BJ (cell line): ENCODE measurements at places on chromosomes 16 and 17.

DNA sequence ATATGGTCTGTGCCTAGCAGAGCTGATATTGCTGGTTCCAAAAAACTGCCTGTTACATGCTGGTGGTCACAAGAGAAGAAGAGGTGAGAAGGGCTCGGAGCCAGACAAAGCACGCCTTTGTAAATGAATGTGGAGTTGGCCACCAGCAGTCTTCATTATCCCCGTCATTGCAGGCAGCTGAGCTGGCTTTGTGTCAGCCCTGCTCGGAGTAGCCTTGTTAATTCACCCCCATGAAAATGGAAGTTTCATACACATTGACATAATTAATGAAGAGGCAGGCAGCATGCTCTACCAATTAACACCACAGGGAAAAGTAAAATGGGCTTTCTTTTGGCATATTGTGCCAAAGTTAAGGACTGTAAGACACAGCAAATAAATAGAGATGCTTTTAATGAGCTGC, 113.7 kb upstream of the RBFOX1 start:
- no peak for DNase-seq

DNA sequence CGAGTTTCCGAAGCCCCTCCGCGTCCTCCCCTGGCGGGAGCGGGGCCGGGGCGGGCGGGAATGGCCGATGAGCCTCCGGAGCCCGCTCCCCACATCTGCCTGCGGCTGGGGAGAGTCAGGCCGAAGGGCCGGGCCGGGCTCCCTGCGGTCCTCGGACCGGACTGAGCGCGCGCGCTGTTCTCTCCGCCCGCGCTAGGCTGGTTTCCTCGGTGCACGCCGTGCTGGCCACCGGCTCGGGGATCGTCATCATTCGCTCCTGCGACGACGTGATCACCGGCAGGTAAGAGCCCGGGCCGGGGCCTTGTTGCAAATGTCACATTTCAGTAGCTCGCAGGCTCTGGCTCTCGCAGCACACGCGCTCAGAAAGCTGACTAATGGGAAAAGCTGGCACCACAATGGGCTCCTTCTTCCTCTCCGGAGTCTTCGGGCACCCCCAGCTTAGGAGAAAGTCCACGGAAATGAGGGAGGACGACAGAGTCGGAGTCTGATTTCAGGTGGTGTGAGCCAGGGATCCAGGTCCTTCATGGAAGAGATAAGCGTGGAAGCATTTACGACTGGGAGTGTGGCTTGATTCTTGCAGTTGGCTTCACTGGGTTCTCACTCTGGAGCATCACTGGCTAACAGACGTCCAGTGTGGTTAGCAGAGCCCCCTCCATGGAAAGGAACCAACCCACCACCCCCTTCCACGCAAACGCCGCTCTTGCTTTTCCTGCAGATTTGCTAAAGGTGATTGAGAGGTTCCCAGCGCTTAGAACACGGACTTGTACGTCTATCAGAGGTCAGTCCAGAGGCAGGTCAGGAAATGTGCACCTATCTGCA, 715 bp downstream of the TLCD3A start:
- no peak for DNase-seq

- DNase-seq, result no peak
These were observed 16.0 kb downstream of the C17orf100 start for GRCh38 chr17:6667516-6667915.

DNA sequence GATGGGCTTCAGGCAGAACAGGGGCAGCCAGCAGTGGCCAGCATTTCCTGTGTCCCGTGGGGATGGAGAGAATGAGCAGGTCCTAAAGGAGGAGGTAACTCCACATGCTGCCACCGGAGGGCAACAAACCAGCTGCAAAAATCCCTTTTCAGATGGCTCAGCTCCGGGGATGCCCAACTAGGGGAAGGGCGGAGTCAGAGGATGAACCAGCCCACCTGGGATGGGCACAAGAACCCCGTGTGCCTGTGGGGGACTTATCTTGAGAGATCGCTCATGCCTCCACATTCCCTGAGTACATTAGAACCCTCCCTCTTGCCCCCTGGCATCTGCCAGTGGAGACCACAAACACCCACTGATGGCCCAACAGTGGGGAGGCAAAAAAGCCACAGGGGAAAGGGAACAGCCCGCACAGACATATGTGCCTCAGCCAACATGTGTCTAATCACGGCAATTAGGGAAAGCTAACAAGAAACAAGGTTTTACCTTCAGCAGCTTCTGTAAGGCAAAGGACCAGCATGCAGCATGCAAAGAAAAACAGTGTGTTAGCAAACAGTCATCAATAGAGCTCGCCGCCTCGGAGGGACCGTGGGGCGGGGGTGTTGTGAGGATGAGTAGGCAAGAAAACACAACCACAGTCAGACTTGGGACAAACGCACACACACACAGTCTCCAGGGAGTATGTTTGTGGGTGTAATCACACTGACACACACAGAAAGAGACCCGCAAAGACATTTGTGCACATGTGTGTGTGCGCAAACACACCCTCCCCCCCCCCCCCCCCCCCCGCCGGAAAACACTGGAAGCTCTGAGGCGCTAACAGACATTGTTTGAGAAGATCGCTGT, 64.0 kb downstream of the MYO18A start:
- DNase-seq, result no peak

DNA sequence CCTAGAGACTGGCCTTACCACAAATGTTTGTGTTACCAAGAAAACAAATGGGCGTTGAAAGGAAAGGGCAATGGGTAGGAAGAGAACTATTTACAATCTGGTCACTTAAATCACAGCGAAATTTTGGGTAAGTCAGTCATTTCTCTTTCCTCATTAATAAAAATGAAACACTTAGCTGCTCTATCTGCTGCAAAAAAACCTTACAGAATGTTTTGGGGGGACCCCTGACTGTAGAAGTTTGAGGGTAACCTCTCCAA, 742 bp upstream of the NUTF2 start:
- no peak for DNase-seq

DNA sequence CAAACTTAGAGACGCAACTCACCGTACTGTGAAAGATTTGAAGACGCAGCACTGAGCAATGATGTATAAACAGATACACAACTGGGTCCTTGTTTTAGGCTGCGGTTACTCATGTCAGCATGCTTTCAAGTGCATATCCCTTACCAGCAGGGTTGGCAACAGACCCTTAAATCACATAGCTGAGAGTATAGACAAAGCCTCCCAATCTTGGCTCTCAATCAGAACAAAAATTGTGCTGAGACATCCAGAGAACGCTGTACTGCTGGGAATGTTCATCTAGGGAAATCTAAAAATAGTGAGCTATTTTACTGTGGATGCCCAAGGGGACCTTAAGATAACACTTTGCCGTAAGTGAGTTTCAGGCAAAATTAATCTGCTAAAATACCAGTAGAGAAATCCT, 84.4 kb upstream of the NUDT7 start:
- no peak for DNase-seq

DNA sequence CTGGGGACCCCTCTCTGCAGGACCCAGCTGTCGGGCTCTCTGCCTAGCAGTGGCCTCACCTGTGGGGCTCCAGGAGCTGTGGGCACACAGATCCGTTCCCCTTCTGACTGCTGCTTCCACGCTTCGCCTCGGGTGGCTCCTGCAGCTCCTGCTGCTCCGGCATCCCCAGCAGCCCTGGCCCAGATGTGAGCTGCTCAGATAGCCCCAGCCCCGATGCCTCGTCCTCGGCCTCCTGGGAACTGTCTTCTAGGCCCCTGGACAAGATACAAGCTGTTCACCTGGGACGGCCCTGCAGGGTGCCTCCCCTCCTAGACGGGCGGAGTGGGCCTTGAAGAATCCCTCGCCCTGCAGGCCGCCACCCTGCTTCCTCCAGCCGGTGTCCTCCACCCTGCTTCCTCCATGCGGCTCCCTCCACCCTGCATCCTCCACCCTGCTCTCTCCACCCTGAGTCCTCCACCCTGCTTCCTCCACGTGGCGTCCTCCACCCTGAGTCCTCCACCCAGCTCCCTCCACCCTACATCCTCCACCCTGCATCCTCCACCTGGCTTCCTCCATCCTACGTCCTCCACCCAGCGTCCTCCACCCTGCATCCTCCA, 11.0 kb downstream of the EMC6 start:
- DNase-seq, result no peak

DNA sequence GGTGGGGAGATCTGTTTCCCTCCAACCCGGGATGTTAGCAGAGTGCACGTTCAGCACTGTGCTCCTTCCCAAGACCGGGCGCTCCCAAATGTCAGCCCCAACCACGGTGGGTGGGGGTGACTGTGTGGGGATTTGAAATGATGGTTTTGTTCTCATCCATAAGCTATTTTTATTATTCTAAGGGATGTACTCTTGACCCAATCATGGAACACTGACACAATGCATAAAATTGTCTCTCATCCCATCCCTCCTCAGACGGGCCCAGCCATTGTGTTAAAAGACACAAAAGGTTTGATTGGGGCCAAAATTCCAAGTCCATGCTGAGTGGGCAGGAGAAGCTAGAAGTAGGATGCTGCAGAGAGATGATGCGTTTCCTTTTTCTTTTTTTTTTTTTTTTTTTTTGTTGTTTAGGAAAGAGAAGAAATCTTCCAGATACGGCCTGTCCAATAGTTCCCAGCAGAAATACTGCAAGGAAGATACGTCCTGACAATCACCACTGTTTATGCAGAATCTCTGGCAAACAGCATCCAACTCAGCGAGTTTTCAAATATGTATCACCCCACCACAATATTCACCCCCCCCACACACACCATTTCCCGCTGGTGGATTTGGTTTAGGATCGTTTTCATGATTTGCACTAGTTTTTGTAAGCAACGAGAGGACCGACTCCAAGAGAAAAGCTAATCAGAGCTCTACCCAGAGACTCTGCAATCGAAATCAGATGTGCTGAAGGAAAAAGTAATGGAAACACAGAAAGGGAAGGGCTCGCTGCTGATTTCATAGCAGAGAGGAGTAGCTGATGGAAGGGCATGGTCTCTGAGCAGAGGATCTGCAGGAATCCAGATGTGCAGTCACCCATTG, 163.5 kb upstream of the DYNLRB2 start:
- DNase-seq, result no peak

DNA sequence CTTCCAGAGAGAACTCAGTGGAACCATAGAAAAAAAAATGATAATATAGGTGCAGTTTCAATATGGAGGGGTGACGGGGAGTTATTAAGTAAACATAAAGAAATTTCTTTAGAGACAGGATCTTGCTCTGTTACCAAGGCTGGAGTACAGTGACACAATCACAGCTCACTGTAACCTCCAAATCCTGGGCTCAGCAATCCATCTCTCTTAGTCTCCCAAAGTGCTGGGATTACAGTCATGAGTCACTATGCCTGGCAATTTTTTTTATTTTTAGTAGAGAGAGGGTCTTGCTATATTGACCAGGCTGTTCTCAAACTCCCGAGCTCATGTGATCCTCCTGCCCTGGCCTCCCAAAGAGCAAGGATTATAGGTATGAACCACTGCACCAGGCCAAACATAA, 48.8 kb downstream of the NLRC5 start:
- DNase-seq, result no peak

DNA sequence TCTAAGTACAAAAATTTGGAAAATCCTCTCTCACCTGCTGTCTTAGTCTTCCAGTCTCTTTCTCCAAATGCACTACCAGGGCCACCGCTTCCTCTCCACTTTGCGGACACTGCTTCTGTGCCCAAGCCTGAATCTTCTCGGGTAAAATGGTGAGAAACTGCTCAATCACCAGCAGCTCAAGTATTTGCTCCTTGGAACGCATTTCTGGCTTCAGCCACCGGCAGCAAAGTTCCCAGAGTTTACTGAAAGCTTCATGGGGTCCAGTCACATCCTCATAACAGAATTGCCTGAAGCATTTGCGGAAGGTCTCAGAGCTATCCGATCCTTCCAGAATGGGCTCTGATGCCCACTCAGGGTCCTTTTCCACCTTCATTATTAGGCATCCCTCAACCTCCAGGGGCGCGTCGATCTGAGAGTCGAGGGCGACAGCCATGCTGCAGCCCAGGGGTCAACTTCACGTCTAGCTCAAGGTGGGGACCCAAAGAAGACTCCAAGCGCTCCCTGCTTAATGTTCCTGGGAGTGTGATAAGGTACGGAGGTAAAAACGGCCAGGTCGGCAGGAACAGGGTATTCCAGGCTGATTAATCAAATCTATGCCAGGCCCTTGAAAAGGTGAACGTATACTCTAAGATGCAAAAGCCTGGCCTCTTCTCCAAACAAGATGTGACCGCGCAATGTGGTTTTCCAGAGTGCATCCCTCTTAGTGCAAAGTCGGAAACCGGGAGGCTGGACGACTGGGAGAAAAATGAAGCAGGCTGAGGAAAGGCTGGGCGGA, 763 bp downstream of the ZKSCAN2 start:
- DNase-seq, result no peak
